ENCODE measurements at places on chromosomes 7 and 10.

- DNase-seq, result no peak
- no peaks in the 10 kb centered on the region for H3K36me3 ChIP-seq
- H3K27me3 ChIP-seq, result no peaks in the 10 kb centered on the region
- H3K4me3 ChIP-seq, result no peak overlapping the region
Observed at GRCh38 chr7:24233386-24233785, 50.6 kb upstream of the NPY start.

- H3K4me3 ChIP-seq, result peak overlapping the region; percentile 68
- peaks cover 34% of the 10 kb centered on the region for H3K4me1 ChIP-seq
- peak; percentile 46 for DNase-seq
- peaks cover 8% of the 10 kb centered on the region for H3K27me3 ChIP-seq
- H3K27ac ChIP-seq, result no peak overlapping the region
- H3K36me3 ChIP-seq, result no peaks in the 10 kb centered on the region
Observed at GRCh38 chr7:101814991-101815825, 2.2 kb upstream of the CUX1 start.

GRCh38 chr10:33746836-33747268, 412.4 kb upstream of the NRP1 start:
- peak; percentile 24 for DNase-seq
- no peak overlapping the region for H3K27ac ChIP-seq
- H3K4me3 ChIP-seq, result no peak overlapping the region
- H3K4me1 ChIP-seq, result peaks cover 11% of the 10 kb centered on the region
- no peaks in the 10 kb centered on the region for H3K27me3 ChIP-seq

DNA sequence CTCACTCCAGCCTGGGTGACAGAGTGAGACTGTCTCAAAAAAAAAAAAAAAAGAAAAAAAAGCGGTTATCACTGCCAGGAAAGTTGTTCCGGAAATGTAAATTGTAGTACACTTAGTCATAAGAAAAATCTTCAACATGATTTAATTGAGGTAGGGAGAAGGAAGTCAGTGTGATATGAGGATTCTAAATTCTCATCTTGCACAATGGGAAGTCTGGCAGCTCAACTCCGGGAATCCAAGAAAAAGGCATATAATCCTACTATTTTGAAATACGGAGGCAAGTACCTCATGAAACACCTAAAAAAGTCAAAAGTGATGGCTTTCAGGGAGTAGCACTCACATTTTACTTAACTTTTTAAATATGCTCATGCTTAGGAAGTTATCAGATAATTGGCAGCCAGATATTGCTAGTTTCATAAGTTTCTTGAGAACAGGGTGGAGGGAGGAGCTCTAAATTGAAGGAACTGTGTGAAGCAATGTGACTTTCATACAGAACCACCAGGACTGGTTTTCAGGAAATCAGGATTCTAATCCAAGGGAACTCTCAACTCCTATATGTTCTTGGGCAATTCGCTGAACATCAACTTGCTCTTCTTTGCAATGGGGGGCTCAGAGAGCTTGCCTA, 2.7 kb upstream of the C7orf25 start:
- no peak overlapping the region for H3K27ac ChIP-seq
- H3K27me3 ChIP-seq, result no peaks in the 10 kb centered on the region

DNA sequence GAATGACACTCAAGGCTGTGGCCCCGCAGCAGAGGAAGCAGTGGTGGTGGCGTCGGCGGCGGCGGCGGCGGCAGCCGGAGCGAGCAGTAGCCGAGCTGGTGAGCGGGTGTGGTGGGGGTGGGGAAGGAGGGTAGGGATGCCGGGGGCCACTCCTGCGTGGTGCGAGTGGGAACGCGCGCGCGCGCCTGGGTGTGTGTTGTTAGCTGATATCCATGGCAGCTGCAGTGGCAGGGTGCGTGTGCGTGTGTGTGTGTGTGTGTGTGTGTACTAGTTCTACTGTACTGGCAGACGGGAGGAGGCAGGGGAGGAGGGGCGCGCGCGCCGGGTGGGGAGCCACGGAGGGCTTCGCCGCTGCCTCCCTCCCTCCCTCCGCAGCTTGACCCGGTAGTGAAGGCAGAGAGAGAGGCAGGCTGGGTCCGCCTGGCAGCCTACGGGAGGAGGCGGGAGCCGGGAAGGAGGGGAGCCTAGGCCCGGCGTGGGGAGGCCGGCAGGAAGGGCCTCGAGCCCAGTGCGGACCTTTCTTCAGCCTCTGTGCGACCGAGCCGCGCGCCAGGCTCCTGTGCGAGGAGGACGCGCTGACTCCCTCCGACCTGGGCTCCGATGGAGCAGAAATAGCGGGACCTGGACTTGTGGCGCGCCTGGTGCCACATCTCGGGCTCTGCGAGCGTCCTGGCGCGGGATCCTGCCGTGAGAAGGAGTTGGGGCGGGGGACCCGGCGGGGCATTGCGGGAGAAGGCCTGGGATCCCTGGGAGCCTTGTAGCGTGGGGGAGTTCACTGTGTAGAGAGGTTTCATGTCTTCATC, at the start of gene MAGI2:
Gene MAGI2 (minus strand): TSS at position 110 of the 803 bp plus-strand sequence. CDS start 347 bp downstream, outside the sequence.
- H3K27ac ChIP-seq, result peak within 1 kb of the TSS; percentile 59
- peaks cover 24% of the 10 kb centered on the region for H3K27me3 ChIP-seq
- no peaks in the 10 kb centered on the region for H3K4me1 ChIP-seq
- no peaks in the 10 kb centered on the region for H3K36me3 ChIP-seq
- peak; percentile 78 for DNase-seq
